Spinal cord (tissue), 10 donors: ENCODE measurements at places on chromosomes 4 and X. TPM values are rescaled to one million over a fixed set of nuclear protein-coding genes. Genes with fewer than 3 reads are reported as not detected.

GRCh38 chr4:3389233-3390215 lies 52.2 kb upstream of the HGFAC start:
- no peaks in the 10 kb centered on the region for H3K27me3 ChIP-seq
- peak overlapping the region; percentile 79 for H3K27ac ChIP-seq
- peaks cover 37% of the 10 kb centered on the region for H3K36me3 ChIP-seq
- no peak for DNase-seq
- H3K4me1 ChIP-seq = peaks cover 62% of the 10 kb centered on the region

DNA sequence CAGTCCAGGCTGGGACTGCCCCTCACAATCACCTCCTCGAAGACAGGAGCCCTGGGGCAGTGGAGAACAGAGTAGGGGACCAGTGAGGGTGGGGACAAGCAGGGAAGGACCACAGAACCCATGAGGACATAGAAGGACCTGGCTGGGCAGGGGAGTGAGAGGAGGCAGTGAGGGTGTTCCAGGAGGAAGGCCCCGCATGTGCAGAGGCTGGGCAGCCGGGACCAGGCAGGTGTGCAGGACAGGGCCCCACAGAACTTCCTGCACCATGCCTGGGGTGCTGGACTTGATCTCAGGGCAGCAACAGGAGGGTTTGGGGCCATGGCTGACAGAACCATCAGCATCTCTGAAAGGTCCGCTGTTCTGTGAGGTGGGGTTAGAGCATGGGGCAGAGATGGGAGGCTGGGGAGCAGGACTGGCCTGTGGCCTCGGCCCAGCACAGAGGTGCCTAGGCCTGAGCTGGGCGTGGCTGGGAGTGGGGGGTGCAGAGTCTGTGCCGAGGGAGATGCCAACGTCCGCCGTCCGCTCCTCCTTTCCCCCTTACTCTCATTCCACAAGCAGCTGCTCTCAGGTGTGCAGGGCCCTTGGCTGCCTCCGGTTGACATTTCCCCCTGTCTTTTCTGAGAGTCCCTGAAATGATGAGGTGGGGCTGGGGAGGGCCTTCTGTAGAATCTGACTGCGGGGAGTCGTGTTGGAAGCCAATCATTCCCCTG lies 40.8 kb downstream of the EVC start:
- no peak overlapping the region for H3K27ac ChIP-seq
- peaks cover 18% of the 10 kb centered on the region for H3K4me1 ChIP-seq
- no peaks in the 10 kb centered on the region for H3K27me3 ChIP-seq
- no peak for DNase-seq

MAML3 gene
- total RNA-seq = 6.3 TPM

- peak; percentile 32 for DNase-seq
- no peaks in the 10 kb centered on the region for H3K36me3 ChIP-seq
- no peaks in the 10 kb centered on the region for H3K27me3 ChIP-seq
- no peaks in the 10 kb centered on the region for H3K4me1 ChIP-seq
- no peak overlapping the region for H3K4me3 ChIP-seq
- H3K27ac ChIP-seq = no peak overlapping the region
Observed at GRCh38 chr4:141686879-141687278, 50.5 kb downstream of the IL15 start.

GRCh38 chrX:129956765-129957164 lies 25.7 kb upstream of the BCORL1 start:
- peaks cover 39% of the 10 kb centered on the region for H3K4me1 ChIP-seq
- peak overlapping the region; percentile 31 for H3K4me3 ChIP-seq
- H3K27ac ChIP-seq = no peak overlapping the region
- DNase-seq = no peak

DNA sequence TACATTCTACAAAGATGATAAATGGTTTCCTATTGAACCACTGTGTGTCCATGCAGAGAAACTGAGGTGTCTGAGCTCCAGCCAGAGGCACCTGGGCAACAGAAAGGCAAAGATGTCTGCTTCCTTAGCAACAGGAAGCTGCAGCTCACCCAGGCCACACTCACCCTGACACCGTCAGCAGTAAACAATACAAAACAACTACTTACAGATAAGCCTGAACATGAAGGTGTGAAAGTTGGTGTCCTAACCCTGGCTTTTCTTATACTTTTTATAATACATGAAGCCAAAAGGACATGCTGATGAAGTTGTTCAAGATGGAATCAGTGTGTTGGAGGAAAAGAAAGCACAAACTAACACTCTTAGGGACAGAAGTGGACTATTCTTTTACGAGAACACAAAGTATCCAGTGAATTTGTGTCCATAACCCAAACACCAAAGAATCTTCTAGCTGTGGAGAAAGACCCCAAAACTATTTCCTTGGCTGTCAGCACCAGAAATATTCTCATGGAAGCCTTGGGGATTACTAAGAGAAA lies 117.3 kb downstream of the SYNPO2 start:
- H3K36me3 ChIP-seq = no peaks in the 10 kb centered on the region
- DNase-seq = no peak
- H3K27me3 ChIP-seq = no peaks in the 10 kb centered on the region

- H3K27me3 ChIP-seq = no peaks in the 10 kb centered on the region
- no peaks in the 10 kb centered on the region for H3K4me1 ChIP-seq
- H3K27ac ChIP-seq = no peak overlapping the region
- peak; percentile 4 for DNase-seq
- no peak overlapping the region for H3K4me3 ChIP-seq
Observed at GRCh38 chr4:45701621-45702020, 422.2 kb downstream of the GABRG1 start.

- DNase-seq = no peak
- H3K27me3 ChIP-seq = peaks cover 41% of the 10 kb centered on the region
- peaks cover 12% of the 10 kb centered on the region for H3K4me1 ChIP-seq
- H3K4me3 ChIP-seq = no peak overlapping the region
- H3K27ac ChIP-seq = no peak overlapping the region
- H3K36me3 ChIP-seq = no peaks in the 10 kb centered on the region
Observed at GRCh38 chrX:39161611-39162255, 360.5 kb downstream of the MID1IP1 start.

- H3K36me3 ChIP-seq = no peaks in the 10 kb centered on the region
- DNase-seq = no peak
- H3K27me3 ChIP-seq = no peaks in the 10 kb centered on the region
- no peak overlapping the region for H3K27ac ChIP-seq
- H3K4me1 ChIP-seq = peaks cover 8% of the 10 kb centered on the region
- H3K4me3 ChIP-seq = no peak overlapping the region
Observed at GRCh38 chr4:26139310-26139924, 181.4 kb upstream of the RBPJ start.

DNA sequence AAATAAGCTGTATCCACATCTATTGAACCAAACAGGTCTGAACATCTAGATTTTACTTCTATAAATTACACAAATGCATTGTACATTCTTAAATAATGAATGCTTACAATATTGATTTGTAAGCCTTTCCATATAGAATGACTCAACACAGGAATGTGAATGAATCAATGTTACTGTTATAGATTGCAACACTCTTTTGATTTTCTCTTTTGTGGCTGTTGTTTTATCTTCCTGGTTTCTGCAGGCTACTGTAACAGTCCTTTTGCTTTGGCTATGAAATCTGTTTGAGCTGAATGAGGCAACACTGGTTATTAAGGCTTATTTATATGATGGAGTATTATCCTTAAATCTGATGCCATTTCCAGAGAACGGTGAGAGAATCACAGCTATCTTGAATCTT lies 49.5 kb downstream of the GPR50 start:
- DNase-seq = no peak
- H3K4me1 ChIP-seq = no peaks in the 10 kb centered on the region
- no peak overlapping the region for H3K4me3 ChIP-seq
- H3K27me3 ChIP-seq = peaks cover 4% of the 10 kb centered on the region

GABRB1 gene
- total RNA-seq = 49.1 TPM

EDA gene
- total RNA-seq = 15.2 TPM

MAGEB2 gene
- not detected for total RNA-seq

DNA sequence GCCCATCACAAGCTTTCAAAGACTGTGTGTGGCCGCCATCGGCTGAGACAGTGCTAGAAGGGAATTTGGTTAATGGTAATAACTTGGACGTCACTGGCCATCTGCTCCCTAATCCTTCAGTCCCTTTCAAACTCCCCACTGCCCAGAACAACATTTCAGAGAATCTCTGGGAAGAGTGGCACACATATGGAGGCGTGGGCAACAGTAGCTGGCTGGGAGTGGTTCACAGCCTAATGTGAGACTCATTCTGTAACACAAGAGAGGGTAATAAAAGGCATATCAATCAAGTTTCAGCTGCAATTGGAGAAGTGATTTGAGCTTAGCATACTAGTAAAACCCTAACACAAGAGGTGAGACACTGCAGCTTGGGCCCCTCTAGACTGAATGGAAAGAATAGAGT lies 15.4 kb downstream of the SMIM10 start:
- no peaks in the 10 kb centered on the region for H3K36me3 ChIP-seq
- no peaks in the 10 kb centered on the region for H3K4me1 ChIP-seq
- no peak overlapping the region for H3K4me3 ChIP-seq
- no peak for DNase-seq
- H3K27ac ChIP-seq = no peak overlapping the region
- peaks cover 7% of the 10 kb centered on the region for H3K27me3 ChIP-seq

GRCh38 chrX:1212532-1212931 lies at the start of gene CRLF2:
Gene CRLF2 (minus strand): TSS chrX:1212649. CDS start chrX:1212634, 15 bp downstream.
- no peaks in the 10 kb centered on the region for H3K36me3 ChIP-seq
- no peaks in the 10 kb centered on the region for H3K4me1 ChIP-seq
- H3K4me3 ChIP-seq = no peak within 1 kb of the TSS
- DNase-seq = no peak
- H3K27me3 ChIP-seq = no peaks in the 10 kb centered on the region

SHROOM3 gene
- total RNA-seq = 21.4 TPM

DNA sequence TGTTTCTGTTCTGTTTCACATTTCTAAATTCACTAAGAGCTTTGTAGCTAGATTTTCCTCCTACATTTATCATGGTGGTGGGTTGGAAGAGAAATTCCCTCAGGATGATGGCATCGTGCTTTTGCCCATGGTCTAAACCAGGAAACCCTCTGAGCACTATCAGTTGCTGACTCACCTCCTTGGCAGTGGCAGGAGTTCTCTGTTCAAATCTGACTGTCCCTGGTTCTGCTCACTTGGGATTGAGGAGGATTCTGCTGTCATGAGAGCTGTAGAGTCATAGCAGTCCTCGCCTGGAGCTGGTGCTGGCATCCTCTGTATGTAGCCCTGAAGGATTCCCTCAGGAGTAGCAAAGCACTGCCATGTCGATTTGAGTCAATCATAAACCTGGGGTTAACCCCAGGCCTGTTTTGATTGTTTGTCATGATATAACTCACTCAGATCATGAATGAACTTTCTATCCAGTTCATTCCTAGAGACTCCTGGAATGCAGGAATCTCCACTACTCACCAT lies 9.4 kb downstream of the TEX13A start:
- H3K4me3 ChIP-seq = no peak overlapping the region
- DNase-seq = no peak
- H3K27me3 ChIP-seq = peaks cover 8% of the 10 kb centered on the region
- no peaks in the 10 kb centered on the region for H3K36me3 ChIP-seq
- no peak overlapping the region for H3K27ac ChIP-seq
- H3K4me1 ChIP-seq = no peaks in the 10 kb centered on the region

PRR32 gene
- total RNA-seq = 0.30 TPM

DNA sequence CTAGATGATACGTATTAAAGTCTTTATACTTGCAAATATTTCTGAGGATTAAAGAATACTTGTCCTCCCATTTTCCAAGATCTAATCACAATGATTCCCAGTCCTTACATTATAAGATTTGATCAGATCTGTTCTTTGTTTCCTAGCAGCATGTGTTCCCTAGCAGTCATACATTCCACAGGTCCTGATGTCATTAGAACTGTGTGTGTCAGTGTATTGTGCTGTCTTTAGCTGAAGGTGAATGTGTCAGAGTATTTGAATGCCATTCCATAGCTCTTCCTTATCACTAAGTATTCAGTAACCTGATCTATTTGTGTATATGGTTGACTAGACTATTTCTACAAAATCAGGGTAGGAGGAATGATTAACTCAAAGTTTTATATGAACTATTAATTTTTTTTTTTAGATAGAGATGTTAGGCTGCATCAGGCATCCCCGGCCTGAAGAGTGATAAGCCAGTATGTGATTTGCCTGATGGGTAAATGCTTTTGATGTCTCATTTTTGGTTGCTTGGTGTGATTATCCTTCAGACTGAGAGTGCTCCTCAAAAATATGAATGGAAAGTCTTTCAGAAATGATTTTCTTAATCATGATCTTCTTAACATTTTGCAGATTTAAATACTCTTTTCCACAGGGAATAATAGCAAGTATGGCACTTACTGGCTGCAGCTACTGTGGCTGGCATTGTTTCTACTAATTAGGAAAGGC lies 4.4 kb downstream of the ADGRL3 start:
- no peak for DNase-seq
- H3K4me3 ChIP-seq = peak overlapping the region; percentile 85
- H3K4me1 ChIP-seq = no peaks in the 10 kb centered on the region
- peak overlapping the region; percentile 61 for H3K27ac ChIP-seq
- no peaks in the 10 kb centered on the region for H3K27me3 ChIP-seq

SLC16A2 gene
- 35.3 TPM for total RNA-seq
